Umbilical cord (tissue), 2 donors: ENCODE measurements at places on chromosomes 6 and 20. TPM values are rescaled to one million over a fixed set of nuclear protein-coding genes. Genes with fewer than 3 reads are reported as not detected.

Gene BHLHE23
- 2.6 TPM for total RNA-seq

Gene ULBP1
- total RNA-seq: 1.2 TPM

Gene CLPSL1
- not detected for total RNA-seq

Gene ADAM33
- total RNA-seq: 71.3 TPM

Gene ADAT2
- total RNA-seq: 3.4 TPM

Gene TGM3
- not detected for total RNA-seq

Gene EYA2
- total RNA-seq: 2.2 TPM

Gene WFDC10B
- not detected for total RNA-seq

Gene FABP7
- total RNA-seq: 17.3 TPM

Gene PCSK2
- 1.2 TPM for total RNA-seq

DNA sequence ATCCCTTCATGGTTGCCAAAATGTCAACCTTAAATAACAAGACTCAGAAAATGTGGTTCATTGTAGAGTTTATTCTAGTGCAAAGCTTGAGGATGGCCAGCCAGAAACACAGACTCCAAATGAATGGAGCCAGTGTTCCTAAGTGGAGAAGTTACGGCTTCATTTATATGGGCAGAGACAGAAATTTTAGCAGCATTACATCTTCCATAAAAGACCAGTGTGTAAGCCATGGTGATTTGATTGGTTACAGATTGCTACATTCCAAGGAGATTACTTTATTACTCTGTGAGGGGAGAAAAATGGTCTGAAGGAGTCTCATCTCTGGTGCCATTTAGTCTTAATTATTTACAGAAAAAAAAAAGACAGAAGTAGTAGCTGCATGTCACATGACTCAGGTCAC, 97.8 kb downstream of the OTOR start:
- no peak for DNase-seq

DNA sequence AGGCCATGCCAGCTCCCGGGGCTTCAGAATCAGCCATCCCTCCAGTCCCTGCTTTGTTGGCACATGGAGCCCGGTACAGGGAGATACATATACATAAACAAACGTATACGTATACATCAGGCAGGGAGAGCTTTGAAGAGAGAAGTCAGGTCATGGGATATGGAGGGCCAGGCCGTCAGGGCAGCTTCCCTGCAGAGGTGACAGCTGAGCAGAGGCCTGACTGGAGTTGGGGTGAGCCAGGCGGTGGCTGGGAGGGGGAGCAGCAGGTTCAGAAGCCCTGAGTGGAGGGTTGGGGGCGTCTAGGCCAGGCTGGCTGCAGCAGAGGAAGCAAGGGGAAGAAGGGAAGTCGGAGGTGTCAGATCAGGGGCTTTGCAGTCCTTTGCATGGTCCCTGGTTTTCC, 61.7 kb downstream of the STK35 start:
- no peak for DNase-seq

GRCh38 chr20:7094438-7094997, 327.0 kb downstream of the BMP2 start:
- no peak for DNase-seq

- DNase-seq: peak; percentile 65
These were observed 1.4 kb downstream of the AKIRIN2 start for GRCh38 chr6:87700397-87701343.

DNA sequence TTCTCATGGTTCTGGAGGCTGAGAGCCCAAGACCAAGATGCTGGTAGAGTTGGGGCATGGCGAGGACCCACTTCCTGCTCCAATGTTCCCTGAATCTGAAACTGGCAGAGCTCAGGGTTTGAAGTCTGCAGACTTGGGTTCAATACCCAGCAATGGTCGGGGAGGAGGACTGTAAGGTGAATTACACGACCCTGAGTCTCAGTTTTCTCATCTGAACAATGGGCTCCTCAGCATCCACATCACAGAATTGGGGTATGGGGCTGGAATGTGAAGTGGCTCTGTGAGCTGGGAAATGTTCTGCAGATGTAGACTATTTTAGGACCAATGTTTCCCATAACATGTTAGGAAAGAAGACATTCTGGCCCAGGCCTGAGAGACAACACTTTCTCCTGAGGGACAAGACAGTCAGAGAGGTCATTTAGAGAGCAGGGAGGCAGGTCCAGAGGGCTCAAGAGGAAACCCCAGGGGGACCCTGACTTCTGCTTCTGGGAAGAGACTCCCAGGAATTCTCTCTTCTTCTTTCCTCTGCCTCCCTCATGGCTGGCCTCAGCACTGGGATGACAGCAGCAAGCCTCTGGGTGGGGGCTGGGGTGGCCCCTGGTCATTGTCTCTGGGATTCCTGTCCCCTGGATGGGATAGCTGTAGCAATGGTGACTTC, 141.3 kb upstream of the PMEPA1 start:
- no peak for DNase-seq

DNA sequence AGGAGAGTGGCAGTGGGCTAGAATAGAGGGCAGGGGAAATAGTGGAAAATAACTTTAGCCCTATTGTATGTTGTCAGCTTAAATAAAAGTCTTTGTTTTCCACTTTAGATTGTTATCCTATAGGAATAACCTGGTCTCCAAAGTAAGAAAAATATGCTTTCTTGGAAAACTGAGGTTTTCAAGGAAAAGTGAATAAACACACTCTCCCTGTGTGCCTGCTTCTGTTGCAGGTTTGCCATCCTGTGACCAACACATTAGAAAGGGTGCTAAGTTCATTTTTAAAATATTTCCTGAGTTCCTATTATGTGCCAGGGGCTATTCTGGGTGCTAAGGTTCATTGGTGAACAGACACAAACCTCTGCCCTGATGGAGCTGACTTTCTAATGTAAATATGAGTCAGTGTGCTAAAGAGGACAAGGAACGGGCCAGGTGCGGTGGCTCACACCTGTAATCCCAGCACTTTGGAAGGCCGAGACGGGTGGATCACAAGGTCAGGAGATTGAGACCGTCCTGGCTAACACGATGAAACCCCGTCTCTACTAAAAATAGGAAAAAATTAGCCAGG, 23.5 kb downstream of the BICRAL start:
- no peak for DNase-seq

- DNase-seq: peak; percentile 6
These were observed 278.2 kb downstream of the CLIC5 start for GRCh38 chr6:45737331-45738056.

DNA sequence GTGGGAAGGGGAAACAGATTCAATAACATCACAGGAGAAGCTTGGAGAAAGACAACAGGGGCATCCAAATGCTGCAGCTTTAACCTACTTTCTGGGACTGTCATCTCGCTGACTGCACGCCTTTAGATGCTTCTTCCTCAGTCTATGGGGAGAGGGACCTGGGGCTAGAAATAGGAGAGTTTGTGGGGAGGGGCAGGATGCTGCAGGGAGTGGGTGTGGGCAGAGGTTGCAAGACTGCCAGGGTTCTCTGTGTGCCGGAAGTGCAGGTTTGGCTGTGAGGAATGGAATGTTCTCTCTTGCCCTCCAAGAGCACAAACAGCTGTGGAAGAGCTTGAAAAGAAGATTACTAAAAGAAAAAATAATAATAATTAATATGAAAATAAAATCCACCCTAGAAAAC, 93.2 kb downstream of the FOXO3 start:
- DNase-seq: peak; percentile 24
